ENCODE measurements at places on chromosomes 12 and 14.
A peak's percentile ranks its signal among the peaks of the same experiment; 100 is the strongest.

- peak; percentile 71 for DNase-seq
Observed at GRCh38 chr12:26628234-26628633, 204.8 kb downstream of the ITPR2 start.

GRCh38 chr12:6830286-6830890 lies 2.2 kb downstream of the P3H3 start:
- no peak for DNase-seq

DNA sequence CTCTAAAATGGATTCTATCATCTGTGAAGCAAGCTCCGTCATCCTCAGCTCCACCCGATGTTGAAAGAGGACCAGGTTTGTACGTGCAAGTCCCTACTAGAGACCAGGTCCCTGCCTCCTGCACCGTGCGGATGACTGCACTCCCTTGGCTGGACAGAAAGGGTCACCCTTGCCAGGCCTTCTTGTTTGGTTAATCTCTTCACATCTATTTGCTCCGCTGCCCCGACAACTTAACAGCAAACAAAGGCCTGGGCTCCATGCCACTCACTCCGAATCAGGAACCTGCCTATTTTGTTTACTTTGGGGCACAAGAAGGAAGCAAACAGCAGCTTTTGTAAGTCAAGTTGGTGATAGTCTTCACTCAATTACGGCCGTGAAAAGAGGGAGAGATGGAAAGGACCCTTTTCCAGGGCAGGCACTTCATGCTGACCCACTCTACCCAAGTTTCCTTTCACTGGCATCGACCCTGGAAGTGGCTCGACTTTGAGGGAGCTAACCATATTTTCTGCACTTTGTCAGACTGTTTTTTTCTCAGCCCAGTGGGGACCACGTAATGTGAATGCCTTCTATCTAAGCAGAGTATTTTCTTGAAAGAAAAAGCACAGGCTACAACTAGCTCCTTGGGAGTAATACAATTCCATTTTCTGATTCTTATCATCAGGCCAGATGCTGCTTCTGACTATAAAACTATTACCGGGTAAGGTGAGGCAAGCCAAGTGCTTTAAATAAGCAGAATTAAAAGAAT lies 202.6 kb downstream of the FOXN3 start:
- peak; percentile 96 for DNase-seq

- DNase-seq = no peak
Observed at GRCh38 chr12:89436062-89436461, 83.8 kb upstream of the DUSP6 start.

DNA sequence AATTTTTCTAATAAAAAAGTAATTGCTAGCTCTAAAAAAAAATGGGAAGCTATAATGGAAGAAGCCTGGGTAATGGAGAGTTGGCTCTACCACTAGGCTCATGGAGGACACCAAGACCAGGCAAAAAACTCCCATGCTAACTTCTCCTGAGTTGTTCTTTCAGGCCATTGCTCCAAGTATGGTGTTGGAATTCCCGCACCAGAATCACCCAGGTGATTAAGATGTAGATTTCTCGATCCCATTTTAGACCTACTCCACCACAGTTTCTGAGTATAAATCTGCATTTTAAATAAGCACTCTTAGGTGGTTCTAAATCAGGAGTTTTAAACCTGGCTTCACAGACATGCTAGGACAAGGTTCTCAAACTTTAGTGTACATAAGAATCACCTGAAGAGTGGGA lies 221.0 kb downstream of the EMP1 start:
- DNase-seq = no peak

GRCh38 chr14:103989034-103989433 lies 46.7 kb upstream of the RD3L start:
- DNase-seq = no peak

- peak; percentile 71 for DNase-seq
Observed at GRCh38 chr12:105420659-105421240, 90.3 kb downstream of the C12orf75 start.

DNA sequence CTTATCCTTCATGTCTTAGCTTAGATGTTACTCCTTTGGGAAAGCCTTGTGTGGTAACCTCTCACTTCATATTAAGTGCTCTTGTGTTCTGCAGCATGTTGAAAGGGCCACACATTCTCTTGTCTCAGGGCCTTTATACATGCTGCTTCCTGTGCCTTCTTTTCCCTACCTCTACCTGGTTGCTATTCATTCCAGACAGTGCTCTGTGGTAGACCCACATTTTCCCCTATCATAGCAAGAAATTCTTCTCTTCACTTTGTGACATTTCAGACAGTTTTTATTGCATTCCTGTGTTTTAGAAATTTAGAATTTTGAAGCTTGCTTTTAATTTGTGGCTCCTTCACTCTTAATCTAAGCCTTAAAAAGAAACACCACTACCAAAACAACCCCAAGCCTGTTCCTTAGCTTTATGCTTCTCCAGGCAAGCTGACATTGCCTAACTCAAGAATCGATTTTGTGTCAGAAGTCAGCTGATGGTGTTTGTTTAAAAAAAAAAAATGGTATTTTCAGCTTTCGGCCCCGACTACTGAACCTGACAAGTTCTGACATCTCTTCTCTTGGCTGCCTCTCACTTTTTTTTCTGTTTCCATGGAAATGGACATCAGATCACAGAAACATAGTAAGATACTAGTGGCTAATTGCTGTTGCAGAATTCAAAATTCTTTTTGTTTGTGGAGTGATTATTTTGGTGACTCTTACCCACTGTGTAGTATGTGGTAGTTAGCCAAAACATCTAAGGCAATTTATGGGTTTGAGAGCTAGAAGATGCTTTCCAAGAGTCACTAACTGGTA lies 156.3 kb downstream of the NUBPL start:
- peak; percentile 35 for DNase-seq

- no peak for DNase-seq
Observed at GRCh38 chr14:84127495-84127894, 1402.4 kb upstream of the FLRT2 start.

- no peak for DNase-seq
Observed at GRCh38 chr14:81315341-81315740, 84.8 kb downstream of the STON2 start.

DNA sequence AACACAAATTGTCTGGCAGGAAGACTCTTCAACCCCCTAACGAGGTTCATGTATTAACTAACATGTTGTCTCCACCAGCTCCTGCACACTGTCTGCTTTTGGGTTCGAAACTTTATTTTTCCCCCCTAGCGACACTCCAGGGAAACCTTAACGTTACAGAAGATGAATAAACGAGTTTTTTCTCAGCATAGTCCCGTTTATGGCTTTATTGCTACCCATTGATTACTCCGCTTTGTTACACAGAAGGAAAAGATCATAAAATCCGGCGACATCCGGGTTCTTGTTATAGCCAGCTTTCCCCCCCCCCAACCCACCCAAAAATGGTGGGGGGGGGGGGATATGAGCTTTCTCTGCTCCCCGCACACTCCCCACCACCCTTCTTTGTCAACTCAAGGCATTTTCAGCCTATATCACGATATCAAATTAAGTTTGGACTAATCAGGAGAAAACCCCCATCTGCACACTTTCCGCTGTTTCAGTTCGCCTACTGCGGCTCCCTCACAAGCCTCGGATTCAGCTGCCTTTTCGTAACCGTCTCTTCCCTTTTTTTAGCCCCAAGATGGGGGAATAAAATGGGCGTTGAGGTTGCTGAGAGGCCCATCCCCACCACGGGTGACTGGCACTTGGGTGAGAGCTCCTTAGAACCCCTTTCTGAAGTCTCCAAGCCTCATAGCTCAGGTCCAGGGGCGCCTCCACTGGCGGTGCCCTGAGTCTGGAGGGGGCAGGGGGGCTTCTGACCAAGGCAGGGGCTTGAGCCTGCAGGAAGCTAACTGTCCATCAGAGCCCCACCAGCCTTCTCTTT lies 1.4 kb upstream of the HOXC6 start:
- DNase-seq = no peak

Data from bronchial epithelial cell (primary cell).